ENCODE measurements at places on chromosomes 12 and 14.

- DNase-seq = no peak
Observed at GRCh38 chr12:55467836-55468235, 2.1 kb downstream of the OR6C70 start.

DNA sequence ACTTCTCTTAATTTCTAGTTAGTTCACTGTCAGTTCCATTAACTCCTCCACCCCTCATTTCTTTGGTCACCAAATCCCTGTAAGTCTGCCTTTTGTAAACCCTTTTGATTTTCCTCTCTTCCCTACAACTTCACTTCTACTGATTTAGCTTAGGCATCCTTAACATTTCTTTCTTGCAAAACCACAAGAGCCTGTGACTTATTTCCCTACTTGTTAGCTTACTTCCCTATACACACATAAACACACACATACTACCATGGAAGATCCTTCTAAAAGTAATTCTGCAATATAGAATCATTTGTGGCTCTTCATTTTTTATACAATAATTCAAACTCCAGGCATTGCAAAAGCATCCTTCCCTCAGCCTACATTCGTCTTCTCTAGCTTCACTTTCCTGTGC is 494.3 kb upstream of the USP15 start:
- DNase-seq = no peak

DNA sequence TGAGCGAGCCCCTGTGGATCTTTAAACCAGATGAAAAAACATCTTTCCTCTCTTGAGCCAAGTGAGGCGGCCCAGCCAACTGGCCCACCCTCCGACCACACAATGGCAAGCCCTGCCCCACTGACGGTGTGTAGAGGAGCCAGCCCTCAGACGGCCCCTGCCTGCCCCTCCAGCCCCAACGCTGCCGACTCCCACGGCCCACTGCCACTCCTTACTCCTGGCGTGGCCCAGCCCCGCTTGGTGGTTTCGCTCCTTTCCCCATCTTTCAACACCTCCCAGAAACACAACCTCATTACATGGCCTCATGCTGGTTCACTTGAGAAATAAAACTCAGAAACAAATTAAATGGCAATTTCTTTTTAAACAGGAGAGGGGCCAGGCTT is 80.6 kb upstream of the DICER1 start:
- no peak for DNase-seq

DNA sequence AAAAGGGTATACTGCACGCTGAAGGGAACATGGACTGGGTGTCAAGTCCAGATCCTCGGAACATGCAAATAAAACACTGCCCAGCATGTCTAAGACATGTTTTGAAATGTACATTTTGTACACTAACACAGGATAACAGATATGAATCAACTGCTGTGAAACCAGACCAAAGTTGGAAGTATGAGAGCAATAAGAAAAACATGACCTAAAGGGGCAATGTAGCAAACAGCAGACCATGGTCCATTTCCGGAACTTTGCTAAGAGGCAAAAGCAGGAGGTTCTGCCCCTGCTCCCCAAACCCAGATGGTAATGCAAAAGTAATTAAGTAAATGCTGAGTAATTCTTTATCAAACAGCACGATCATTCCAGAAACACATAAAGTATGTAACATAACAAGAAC is 125.2 kb downstream of the SLC25A21 start:
- no peak for DNase-seq

GRCh38 chr14:104130974-104131651 is 7.3 kb upstream of the KIF26A start:
- peak; percentile 64 for DNase-seq

- DNase-seq = no peak
Observed at GRCh38 chr14:83575301-83575700, 1954.6 kb upstream of the FLRT2 start.

- DNase-seq = no peak
Observed at GRCh38 chr14:51307551-51307950, 67.5 kb downstream of the TMX1 start.

GRCh38 chr12:46557539-46558373 is 185.2 kb upstream of the SLC38A2 start:
- DNase-seq = no peak

GRCh38 chr14:95535226-95536021 is 574 bp downstream of the GLRX5 start:
- DNase-seq = no peak

DNA sequence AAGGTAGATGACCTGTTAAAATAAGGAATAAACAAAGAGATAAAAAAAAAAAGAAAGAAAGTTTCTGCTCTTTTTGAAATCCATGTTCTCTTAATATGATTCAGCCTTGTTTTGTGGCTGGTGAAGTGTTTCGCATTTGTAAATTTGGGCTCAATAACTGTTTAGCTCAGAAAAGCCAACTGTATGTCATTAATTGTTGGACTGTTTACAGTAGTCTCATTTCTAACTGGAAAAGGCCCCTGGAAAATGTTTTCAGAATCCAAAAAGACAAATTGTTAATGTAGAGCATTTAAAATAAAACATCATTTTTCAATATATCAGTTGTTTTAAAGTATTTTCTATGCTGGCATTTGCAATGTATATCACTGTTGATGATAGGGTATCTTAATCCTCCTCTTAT is 47.4 kb upstream of the DYRK2 start:
- DNase-seq = no peak

Data from Ammon's horn (tissue), 1 donor.